MG63 (cell line): ENCODE measurements at places on chromosomes 7 and 10.

- no peak for DNase-seq
These were observed 291.8 kb upstream of the LYZL1 start for GRCh38 chr10:28996947-28997551.

DNA sequence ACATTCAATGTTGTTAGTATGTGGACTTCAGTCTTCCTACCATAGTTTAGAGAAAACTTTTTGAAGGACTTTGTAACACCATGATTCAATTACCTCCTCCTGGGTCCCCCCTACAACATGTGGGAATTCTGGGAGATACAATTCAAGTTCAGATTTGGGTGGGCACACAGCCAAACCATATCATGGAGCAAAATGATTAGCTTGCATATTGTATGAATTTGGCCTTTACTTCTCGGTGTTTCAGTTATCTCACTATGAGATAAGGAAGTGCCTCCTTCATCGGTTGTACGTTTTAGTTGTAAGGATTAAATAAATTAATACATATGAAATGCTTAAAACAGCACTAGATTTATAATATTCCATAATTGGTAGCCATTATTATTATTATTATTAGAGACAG, 428.7 kb downstream of the EXOC4 start:
- DNase-seq, result no peak

DNA sequence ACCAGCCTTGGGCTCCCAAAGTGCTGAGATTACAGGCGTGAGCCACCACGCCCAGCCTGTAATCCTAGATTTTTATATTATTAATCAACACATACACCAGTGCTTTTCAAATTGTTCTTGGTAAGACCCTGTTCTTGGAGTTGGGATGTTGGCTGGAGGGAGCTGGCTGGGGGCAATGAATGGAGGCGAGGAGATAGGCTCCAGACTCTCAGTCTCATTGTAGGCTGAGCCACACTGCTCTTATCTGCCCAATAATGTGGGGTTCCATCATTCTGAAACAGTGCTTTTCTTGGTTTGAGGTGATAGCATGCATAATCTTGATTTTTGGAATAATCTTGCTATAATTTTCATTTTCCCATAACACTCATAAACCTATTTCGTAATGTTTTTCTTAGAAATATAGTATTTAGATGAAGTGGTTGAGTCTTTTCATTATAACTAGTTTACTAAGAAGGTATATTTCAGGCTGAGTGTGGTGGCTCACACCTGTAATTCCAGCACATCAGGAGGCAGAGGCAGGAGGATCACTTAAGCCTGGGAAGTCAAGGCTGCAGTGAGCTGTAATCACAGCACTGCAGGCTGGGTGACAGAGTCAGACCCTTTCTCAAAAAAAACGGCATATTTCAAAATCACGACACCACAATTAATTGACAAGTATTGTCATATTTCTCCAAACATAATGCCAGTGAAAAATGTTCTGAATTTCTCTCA, 65.1 kb upstream of the LYZL2 start:
- no peak for DNase-seq

DNA sequence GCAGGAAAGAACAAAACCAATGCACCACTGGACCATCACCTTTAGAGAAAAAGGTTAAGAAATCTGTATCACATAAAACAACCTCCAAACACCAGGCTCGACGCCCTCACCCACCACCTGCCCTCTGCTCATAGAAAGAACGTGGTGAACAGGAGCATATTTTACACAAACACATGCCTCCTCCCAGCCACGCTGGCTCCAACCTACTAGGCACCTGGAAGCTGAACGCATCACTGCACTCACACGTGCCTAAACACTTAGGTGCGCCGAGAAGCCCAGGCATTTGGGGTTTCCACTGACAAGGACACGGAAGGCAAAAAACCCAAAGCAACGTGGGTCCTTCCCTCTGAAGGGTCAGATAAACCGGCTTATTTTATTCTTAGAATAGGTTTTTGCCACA, 56.0 kb downstream of the PTPRN2 start:
- no peak for DNase-seq

GRCh38 chr10:128095027-128095752, 31.0 kb downstream of the MKI67 start:
- DNase-seq, result no peak

DNA sequence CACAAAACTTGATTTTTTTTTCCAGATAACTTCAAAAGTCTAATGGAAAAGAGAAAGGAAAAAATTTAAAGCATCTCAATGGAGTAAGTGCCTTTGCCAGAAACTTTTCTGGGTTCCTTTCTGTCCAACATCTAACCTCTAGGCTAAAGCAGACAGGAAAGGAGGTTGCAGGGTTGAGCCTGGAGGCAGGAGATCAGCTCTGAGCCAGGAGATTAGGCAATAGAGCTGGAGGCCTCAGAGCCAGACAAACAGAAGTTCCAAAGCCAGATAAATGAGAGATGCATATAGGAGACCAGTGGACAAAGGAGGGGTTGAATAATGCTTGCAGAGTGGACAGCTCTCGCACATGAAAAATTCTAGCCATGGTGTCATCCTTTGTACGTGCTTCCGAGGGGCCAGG, 42.9 kb downstream of the CHN2 start:
- DNase-seq, result peak; percentile 30
